ENCODE measurements at places on chromosomes 2 and 18. TPM values are rescaled to one million over a fixed set of nuclear protein-coding genes. Genes with fewer than 3 reads are reported as not detected.

Gene AKAIN1
- not detected for polyA plus RNA-seq

DNA sequence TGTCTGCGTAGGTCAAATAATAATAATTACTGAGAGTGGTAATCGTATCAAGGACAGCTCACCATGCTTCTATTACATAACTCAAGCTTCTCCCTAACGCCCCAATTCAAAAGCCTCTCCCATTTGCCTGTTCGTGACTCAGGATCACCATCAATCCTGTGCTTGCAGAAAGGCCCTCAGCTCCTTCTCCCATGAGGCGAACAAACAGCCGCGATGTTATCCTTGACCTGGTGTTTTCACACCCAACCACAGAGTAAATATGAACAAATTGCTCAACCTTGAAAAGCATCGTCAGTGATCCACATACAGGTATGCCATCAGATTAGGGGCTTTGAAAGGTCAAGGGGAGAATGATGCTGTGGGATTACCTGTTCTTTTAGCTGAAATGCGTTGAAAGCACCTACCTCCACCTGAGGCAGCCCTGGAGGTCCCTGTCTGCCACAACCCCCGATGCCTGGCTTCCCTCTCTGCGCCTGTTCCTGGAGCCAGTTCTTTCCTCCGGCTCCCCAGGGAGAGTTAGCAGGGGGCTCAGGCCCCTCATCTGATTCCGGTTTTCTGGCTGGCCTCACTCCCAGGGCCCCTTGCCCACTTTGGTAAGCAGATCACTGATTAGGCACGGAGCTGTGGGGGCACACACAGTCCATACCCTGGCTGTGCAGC, 39.1 kb upstream of the ODC1 start:
- DNase-seq: no peak

Gene ABHD1
- 1.9 TPM for polyA plus RNA-seq

Gene CNDP1
- 2.0 TPM for polyA plus RNA-seq

- no peak for DNase-seq
Observed at GRCh38 chr2:195330513-195330956, 326.5 kb upstream of the SLC39A10 start.

- no peak for DNase-seq
Observed at GRCh38 chr2:237210763-237211162, 125.1 kb downstream of the COPS8 start.

Gene UPP2
- 5.8 TPM for polyA plus RNA-seq
